ENCODE measurements at places on chromosomes 4 and X.

- DNase-seq = no peak
Observed at GRCh38 chrX:100264200-100264599, 145.9 kb downstream of the PCDH19 start.

- DNase-seq = no peak
Observed at GRCh38 chr4:106671716-106672115, 303.1 kb upstream of the GIMD1 start.

DNA sequence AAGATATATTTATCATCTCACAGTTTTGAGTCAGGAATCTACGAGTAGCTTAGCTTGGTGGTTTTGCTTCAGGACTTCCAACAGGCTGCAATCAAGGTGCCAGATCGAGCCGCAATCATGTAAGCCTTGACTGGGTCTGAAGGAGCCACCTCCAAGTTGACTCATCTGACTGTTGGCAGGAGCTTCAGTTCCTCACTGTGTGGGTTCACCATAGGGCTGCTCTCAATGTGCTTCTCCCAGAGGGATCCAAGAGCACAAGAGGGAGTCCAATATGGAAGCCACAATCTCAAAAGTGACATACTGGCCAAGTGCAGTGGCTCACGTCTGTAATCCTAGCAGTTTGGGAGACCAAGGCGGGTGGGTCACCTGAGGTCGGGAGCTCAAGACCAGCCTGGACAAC is 26.5 kb downstream of the DCHS2 start:
- no peak for DNase-seq

DNA sequence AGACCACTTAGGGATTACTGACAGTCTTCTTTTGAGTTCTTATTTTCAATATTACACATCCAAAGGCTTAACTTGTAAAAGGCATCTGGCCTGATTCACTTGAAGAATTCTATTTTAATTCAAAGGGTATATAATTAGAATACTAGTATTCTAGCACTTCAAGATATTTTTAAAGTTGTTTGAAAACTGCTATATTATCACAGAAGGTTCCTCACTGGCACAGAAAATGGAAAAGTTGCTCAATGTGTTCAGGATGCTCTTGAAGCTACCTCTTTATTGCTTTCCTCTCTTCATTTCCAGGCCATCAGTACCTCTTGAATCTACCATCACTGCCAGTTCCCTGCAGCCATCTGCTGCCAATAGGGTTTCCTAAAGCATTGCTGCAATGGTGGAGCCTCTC is 271.4 kb downstream of the KCNIP4 start:
- no peak for DNase-seq

- DNase-seq = no peak
Observed at GRCh38 chr4:105106426-105106825, 40.2 kb upstream of the TET2 start.

DNA sequence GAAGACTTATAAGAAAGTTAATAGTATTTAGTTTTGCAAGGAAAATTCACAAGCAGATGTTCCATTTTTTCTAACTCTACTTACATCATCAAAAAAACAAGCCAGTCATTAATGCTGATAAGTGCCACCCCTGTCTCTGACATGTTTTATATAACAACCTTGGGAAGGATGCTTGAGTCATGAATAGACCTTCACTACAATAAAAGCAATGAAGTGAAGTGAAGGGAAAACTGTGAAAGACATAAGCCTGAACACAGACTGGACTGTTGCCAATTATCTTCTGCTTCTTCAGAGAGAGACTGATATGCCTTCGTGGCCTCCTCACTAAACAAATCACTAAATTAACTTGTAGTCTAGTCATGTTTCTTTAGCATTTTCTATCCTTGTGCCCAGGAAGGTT is 353.2 kb downstream of the PDHA2 start:
- DNase-seq = no peak

- DNase-seq = no peak
Observed at GRCh38 chrX:71227370-71228062, 4.5 kb downstream of the GJB1 start.

DNA sequence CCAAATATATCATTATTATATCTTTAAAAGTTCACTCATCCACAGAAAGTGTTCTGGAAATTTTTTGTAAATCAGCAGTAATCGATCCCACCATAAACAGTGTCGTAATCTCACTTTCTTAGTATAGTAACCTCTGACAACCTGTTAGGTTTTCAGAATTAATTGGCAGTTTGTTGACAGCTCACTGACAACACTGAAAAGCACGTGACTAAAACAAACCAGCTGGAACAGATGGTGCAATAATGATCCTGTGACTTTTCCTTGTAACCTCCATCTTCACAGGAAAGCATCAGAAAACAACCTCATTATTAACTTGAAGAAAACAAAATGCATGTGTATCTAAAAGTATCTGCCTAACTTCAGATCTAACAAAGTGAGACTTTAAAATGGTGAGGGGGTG is 48.5 kb downstream of the FSTL5 start:
- no peak for DNase-seq

DNA sequence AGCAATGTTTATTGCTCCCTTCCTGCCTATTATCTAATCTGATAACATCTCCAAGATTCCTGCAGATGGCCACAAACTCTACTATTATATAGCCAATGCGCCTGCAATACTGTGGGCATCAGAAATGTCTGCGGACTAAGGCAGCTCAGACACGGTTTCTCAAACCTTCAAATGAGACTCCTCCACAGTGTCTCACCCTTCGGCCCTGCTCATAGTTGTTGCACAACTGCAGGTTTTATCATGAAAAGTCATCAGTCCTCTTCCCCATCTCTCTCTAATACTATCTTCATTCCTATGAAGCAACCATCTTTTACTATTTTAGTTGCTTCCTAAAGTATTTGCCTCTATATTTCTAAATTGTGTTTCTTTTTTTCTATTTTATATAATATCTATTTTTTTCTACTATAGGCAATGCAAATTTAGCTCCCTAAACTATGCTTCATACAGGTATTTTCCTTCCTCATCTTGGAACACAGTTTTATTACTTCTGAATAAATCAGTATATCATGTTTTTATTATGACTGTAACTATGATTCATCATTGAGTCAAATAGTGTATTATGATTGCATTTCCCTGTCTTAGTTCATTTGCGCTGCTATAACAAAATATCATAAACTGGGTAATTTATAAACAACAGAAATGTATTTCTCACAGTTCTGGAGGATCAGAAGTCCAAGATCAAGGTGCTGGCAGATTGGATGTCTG is 129.7 kb upstream of the EDNRA start:
- DNase-seq = no peak

DNA sequence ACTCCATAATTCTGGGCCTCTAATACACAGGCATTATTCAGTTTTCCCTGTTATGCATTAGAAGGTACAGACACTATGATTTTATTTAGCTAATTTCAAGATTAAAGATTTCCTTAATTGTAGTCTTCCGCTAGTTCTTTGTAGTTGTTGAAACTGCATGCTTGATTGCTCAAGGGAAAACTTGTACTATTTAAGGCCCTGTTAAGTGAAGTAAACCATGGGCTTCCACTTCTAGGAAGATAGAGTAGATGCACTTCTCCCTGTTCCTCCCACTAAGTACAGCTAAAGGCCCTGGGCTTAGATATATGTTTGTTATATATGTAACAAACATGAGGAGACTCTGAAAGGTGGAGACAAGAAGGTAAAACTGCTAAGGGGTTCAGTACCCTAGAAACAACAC is 215.8 kb upstream of the LEF1 start:
- DNase-seq = no peak

DNA sequence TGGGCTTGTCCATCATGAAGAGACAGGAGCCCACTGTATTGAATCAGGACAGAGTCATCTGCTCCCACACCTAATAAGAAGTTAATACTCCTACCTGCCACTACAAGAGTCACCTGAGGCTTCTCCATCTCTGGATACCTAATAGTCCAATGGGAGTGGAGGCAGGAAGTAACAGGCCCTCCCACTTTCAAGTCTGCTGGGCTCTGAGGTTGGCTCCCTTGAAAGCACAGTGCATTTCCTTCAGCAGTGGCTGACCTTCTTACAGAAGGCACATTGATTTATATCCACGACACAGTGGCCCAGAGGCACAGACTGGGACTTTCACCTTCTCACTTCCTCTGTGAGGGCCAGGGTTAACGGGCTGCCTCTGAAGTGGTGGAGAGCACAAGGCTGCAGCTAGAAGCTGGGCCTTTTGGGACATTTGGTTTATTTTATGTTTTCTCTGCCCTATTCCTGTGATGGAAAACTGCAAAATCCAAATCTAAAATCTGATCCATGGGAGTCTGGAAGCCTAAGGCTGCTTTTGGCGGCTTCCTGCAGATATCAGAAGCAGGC is 38.1 kb downstream of the FRG2 start:
- DNase-seq = no peak

GRCh38 chrX:133606990-133607389 is 191.7 kb upstream of the GPC4 start:
- no peak for DNase-seq

DNA sequence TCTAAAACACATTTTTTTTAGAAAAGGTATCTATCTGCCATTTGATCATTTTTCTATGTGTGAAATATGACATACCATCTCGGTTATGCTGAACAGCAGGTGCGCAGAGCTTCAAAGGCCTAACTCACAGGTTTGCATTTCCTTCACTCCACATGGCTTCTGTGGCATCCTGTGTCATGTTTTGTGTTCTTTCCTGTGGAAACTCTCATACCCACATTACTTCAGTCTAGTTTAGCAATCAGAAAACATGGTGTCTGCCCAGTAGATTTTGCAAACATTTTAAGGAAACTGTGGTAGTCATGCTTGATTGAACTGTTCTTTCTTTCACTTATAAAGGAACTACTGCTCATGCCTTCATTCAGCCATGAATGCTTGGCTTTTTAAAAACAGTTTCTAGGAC is 11.3 kb upstream of the ARAP2 start:
- DNase-seq = no peak

DNA sequence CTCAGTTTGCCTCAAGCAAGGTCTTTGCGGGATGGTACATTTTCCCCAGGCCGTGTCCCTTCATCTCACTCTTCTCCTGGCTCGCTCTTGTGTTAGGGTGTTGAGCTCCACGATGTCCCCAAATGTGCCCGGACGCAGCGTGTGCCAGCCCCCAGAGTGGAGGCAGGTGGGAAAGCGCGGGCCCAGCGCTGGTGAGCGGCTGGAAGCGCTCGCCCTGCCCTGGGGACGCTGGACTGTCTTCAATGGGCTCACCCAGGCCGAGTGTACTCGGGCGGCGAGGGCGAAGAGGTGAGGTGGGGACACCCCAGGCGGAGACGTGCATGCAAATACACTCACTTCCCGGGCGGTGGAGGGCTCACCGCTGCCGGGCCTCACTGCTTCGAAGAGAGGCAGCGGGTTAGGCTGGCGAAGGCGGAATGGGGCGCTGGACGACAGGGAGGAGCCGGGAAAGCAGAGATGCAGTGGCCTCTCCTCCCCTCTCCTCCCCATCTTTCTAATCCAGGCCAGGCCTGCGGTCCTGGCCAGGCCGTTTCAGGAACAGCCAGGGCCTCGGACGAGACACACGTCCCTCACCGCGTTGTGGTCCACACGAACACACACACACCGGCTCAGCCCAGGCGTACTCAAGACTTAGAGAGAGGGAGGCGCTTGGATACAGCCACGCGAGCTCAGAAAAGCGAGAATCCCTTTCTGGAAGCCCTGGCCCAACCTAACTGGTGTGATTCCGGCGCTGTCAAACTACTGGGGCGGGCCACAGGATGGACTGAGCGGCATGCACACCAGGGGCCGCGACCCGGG is 2.2 kb downstream of the NKX6-1 start:
- DNase-seq = no peak

GRCh38 chr4:142607976-142608375 is 238.1 kb downstream of the INPP4B start:
- DNase-seq = no peak

DNA sequence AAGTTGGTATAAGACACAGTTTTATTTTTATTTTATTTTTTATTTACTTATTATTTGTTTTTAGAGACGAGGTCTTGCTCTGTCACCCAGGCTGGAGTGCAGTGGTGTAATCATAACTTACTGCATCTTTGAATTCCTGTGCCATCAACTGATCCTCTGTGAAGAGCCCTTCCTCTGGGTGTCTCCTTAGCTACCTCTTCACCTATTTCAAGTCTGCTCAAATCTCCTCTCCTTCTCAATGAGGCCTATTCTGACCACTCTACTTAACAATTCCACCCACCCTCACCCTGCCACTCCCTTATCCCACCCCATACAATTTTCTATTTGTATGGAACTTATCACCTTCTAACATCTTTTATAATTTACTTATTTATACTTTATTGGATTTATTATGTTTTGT is 183.4 kb downstream of the PPP3CA start:
- no peak for DNase-seq

DNA sequence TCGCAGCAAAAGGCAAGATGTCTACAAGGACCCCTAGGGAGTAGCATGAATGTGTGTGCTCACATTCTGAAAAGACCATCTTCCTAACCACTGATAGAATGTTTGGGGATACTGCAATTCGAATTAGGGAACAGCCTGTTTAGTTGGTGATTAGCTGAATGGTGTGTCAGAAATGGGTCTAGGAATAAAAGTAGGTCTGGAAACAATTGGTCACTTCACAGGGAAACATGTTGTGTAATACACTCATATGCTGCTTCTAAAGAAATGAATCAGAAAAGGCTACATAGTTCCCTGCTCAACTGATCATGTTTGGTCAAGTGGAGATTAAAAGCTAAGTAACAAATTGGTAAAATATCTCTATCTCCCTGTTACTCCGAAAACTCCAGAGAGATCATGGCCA is 2362.4 kb upstream of the TENM3 start:
- no peak for DNase-seq

GRCh38 chrX:34875204-34875603 is 67.4 kb upstream of the FAM47B start:
- DNase-seq = no peak

DNA sequence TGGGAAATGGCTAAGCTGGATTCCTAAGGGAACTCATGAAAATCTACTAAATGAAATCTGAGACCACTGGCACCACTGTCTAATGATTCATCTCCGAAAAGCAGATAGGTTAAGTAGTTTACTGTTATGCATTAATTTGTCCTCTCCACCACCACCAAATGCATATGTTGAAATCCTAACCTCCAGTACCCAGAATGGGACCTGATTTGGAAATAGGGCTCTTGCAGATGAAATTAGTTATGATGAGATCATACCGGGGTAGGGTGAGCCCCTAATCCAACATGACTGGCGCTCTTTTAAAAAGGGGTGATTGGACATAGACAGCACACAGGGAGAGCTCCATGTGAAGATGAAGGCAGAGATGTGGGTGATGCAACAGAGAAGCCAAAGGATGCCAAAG is 124.9 kb upstream of the GUCY1A1 start:
- no peak for DNase-seq

- no peak for DNase-seq
Observed at GRCh38 chr4:86908251-86908657, 16.0 kb upstream of the C4orf36 start.

GRCh38 chr4:40150932-40151331 is 45.9 kb upstream of the RHOH start:
- DNase-seq = no peak

DNA sequence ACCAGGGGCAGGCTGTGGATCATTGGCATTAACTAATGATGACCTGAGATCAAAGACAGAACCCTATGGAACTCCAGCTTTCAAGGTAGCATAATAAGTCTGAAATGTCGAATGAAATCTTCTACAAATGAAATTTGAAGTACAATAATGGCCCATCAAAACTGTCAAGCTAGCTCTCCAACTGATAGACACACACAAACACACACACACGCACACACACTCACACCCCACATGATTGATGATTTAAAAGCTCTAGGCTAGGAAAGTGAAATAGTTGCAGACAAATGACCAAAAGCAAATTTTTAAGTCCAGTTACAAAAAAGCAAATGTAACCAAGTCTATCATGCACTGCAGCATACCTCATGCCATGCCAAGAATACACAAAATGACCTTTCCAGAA is 655.7 kb downstream of the C4orf33 start:
- no peak for DNase-seq

- no peak for DNase-seq
Observed at GRCh38 chr4:4994312-4995097, 24.8 kb downstream of the CYTL1 start.

Measured in stimulated activated CD4-positive, alpha-beta T cell treated with anti-CD3 and anti-CD28 coated beads, TNF-alpha, amount 100 ng/mL, for 1 hour (primary cell).